Osteocyte (in vitro differentiated cells): ENCODE measurements at places on chromosomes 2 and 18.

DNA sequence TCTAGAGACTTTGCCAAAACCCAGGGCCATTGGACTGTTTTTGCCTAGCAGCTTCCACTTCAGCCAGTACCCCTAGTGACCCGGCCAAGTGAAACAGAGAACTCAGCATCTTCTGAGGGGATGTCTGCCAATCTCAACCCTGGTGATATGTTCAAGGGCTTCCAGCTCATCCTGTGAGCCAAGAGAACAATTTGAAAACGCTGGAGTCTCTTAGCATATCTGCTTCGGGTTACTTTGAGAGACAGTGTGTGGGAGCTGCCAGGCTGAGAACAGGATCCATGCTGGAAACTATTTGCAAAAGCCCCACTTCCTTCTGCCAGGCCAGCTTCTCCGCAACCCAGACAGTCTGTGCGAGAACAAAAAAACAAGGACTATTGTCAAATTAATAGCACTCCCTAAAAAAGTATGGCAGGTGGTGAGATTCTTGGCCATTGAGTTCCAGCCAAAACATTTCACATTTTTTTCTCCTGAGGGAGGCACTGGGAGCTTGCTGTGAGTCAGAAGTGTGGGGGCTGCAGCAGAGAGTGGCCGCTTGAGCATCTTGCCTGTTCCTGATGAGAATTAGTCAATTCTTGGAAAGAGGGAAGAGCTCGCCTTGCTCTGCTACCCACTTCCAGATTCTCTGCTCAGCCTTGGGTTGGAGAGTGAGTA, 395.6 kb upstream of the TRIB2 start:
- peaks cover 59% of the 10 kb centered on the region for H3K4me1 ChIP-seq
- H3K36me3 ChIP-seq: no peaks in the 10 kb centered on the region
- H3K27ac ChIP-seq: peak overlapping the region; percentile 78
- H3K27me3 ChIP-seq: no peaks in the 10 kb centered on the region
- DNase-seq: no peak

- DNase-seq: no peak
- H3K27ac ChIP-seq: no peak overlapping the region
- H3K27me3 ChIP-seq: no peaks in the 10 kb centered on the region
- no peak overlapping the region for H3K4me3 ChIP-seq
- H3K4me1 ChIP-seq: peaks cover 41% of the 10 kb centered on the region
These were observed 66.5 kb downstream of the STK39 start for GRCh38 chr2:168180914-168181313.

- H3K27ac ChIP-seq: no peak overlapping the region
- H3K4me3 ChIP-seq: no peak overlapping the region
- peaks cover 2% of the 10 kb centered on the region for H3K27me3 ChIP-seq
- peaks cover 13% of the 10 kb centered on the region for H3K4me1 ChIP-seq
- no peaks in the 10 kb centered on the region for H3K36me3 ChIP-seq
These were observed 44.5 kb downstream of the SUMO1 start for GRCh38 chr2:202193881-202194353.

DNA sequence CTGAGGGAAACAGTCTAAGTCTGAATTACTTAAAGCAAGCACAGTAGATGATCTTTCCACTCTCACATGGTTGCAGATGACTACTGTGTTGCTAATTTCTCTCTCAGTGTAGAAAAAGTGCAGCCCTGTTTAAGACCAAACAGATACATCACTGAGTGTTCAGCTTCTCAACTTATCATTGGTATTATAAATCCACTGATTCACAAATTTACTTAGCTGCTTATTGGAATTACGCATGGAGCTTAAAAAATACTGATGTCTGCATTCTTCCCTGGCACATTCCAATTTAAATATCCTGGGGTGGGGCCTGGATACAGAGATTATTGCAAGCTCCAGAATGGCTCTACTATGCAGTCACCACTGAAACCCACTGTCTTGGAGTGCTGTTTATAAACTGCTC, 411.2 kb downstream of the RND3 start:
- H3K36me3 ChIP-seq: no peaks in the 10 kb centered on the region
- H3K4me3 ChIP-seq: no peak overlapping the region
- peak overlapping the region; percentile 13 for H3K27ac ChIP-seq
- no peak for DNase-seq
- peaks cover 28% of the 10 kb centered on the region for H3K4me1 ChIP-seq

- H3K27me3 ChIP-seq: no peaks in the 10 kb centered on the region
- H3K27ac ChIP-seq: peak overlapping the region; percentile 90
These were observed 638.0 kb upstream of the ZEB2 start for GRCh38 chr2:145157741-145158591.

DNA sequence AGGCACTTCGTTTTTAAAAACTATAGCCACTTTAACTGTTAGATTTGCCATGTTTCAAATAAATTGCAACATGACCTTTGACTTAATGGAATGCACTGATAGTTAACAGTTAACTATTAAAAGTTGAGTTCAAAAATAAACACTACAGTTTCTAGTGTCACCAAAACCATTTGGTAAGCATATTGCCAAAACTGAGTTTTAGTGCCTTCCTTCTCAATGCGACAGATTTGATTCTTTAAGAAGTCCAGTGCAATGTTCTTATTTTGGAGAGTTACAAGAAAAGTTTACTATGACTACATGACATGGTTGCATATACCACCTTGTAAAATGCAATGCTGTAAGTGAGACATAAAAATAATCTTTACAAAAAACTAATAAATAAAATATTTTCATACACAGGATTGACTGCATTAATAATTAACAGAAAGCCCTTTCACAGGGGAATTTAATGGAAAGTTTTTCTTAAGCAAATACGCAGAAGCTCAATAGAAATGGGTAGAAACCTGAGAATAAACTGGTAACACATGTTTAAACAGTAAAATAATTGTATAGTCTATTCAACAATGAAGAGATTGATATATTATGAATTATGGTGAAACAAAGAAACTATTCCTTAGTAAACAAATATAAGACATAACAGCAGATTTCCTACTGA, 53.8 kb downstream of the GRB14 start:
- peaks cover 32% of the 10 kb centered on the region for H3K4me1 ChIP-seq
- no peak for DNase-seq
- no peak overlapping the region for H3K27ac ChIP-seq
- no peaks in the 10 kb centered on the region for H3K27me3 ChIP-seq

DNA sequence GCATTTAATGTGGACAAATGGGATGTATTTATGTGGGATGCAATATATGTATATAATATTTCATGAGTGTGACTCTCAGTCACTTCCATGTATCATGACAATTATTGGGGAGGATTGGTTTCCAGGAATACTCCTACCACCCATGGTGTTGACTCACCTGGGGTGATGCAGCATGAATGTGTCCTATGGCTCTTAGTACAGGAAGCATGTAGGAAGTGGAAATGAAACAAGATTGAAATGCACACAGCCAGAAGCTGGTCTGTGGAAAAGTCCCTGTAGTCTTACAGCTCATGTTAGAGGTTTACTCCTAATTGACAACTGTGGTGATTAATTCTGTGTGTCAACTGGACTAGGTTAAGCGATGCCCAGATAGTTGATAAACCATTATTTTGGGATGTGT, 89.3 kb upstream of the HAAO start:
- H3K36me3 ChIP-seq: no peaks in the 10 kb centered on the region
- H3K27me3 ChIP-seq: no peaks in the 10 kb centered on the region

GRCh38 chr2:232465061-232465460, 9.1 kb downstream of the ALPI start:
- H3K4me3 ChIP-seq: no peak overlapping the region
- no peaks in the 10 kb centered on the region for H3K36me3 ChIP-seq
- no peak overlapping the region for H3K27ac ChIP-seq
- no peak for DNase-seq
- peaks cover 35% of the 10 kb centered on the region for H3K27me3 ChIP-seq

- H3K4me1 ChIP-seq: no peaks in the 10 kb centered on the region
- no peaks in the 10 kb centered on the region for H3K36me3 ChIP-seq
- H3K4me3 ChIP-seq: no peak overlapping the region
- H3K27ac ChIP-seq: no peak overlapping the region
- no peak for DNase-seq
These were observed 24.0 kb upstream of the EDAR start for GRCh38 chr2:109013051-109013450.

DNA sequence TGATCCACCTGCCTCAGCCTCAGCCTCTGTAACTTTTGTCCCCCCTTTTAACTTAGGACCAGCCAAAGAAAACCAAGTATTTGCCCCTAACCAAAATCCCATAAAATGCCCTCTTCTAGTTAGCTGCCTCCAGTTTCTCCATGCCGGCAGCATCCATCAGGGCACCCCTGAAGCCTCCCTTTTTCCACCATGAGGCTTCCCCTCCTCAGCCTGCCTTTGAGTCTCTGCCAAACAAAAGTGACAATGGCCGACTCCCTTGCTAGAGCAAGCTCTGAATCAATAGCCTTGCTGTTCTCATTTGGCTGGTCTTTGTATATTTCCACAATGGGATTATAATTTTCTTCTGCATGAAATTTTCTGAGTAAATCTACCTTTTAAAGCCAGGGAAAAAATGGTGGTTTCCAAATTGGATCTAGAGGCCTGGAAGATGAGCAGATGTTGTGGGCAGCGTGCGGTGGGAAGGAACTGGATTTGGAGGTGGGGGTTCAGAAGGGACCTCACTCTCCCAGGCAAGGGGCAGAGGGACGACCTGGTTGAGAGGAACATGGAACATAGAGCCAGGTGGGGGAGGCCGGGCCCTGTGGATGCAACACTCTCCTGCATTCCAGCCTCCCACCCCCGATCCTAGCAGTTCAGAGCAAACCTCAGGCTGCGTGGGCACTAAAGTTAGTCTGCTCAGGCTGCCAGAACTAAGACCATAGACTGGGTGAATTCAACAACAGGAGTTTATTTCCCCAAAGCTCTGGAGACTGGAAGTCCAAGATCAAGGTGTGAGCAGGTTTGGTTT, 80.6 kb downstream of the HS6ST1 start:
- H3K27me3 ChIP-seq: no peaks in the 10 kb centered on the region
- no peak overlapping the region for H3K27ac ChIP-seq
- peaks cover 23% of the 10 kb centered on the region for H3K4me1 ChIP-seq
- peak; percentile 66 for DNase-seq
- H3K36me3 ChIP-seq: no peaks in the 10 kb centered on the region
- no peak overlapping the region for H3K4me3 ChIP-seq

DNA sequence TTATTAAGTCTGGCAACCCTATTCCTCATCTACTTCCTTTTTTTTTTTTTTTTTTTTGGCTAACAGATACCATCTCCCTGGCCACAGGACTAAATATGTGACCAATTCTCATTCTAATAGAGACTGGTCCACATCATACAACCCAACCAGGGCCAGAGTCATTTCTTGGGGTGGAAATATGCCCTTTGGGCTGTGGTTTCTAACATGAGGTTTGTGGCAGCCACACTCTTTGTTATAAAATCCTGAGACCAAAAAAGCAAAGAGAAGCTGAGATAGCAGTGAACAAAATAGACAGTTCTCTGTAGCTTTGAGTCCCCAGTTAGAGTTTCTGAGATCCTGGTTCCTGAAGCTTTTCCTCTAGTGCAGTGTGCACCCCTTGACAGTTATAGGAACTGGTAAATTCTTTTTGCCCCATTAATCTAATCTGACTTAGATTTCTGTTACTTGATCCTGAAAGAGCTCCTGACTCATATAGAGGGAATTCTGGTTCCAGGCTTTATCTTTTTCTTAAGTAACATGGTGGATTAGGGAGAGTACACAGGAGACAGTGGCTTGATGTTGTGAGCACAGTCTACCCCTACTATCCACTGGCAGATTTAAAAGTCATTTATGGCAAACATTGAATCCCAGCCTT, 86.8 kb downstream of the MAIP1 start:
- no peaks in the 10 kb centered on the region for H3K36me3 ChIP-seq
- H3K4me3 ChIP-seq: no peak overlapping the region
- DNase-seq: no peak
- H3K27ac ChIP-seq: no peak overlapping the region

- peaks cover 9% of the 10 kb centered on the region for H3K27me3 ChIP-seq
- H3K27ac ChIP-seq: no peak overlapping the region
- H3K36me3 ChIP-seq: no peaks in the 10 kb centered on the region
- no peaks in the 10 kb centered on the region for H3K4me1 ChIP-seq
These were observed 92.5 kb upstream of the RBBP8 start for GRCh38 chr18:22840606-22841144.

GRCh38 chr2:154375579-154375931, 322.9 kb upstream of the KCNJ3 start:
- H3K4me1 ChIP-seq: no peaks in the 10 kb centered on the region
- H3K4me3 ChIP-seq: no peak overlapping the region
- DNase-seq: no peak
- H3K27me3 ChIP-seq: peaks cover 15% of the 10 kb centered on the region
- H3K27ac ChIP-seq: no peak overlapping the region

DNA sequence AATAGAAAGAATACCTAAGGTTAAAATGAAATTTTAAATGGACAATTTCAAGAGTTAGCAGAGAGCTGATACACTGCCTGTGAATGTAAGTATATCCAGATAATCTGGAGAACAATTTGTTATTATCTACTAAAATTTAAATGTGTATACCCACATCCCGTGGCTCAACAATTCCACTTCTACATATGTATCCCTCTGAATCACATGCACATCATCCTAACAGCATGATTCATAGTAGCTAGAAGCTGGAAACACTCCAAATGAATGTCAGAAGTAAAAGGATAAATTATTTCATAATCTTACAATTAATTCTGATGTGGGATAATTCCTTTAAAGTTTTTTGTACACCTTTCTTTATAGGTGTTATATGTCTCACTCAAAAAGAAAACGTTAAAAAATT, 87.9 kb downstream of the CNTNAP5 start:
- no peak for DNase-seq
- H3K36me3 ChIP-seq: no peaks in the 10 kb centered on the region
- H3K4me1 ChIP-seq: no peaks in the 10 kb centered on the region
- no peak overlapping the region for H3K4me3 ChIP-seq

DNA sequence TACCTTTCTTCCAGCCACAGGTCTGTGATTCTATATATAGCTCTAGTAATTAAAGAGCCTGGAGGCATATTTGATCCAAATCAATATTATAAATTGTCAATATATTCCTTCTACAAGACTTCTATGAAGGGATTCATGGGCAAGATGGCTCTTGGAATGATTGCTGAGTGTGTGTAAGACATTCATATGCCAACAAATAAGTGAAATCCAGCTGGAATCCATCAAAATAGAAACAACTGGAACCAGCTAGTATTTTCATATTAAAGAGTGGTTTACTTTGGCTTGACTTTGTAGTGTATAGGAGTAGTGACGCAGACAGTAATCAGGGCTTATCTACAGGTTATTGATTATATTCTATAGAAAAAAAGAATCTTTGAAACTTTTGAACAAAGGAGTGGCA, 83.4 kb downstream of the CALCRL start:
- H3K4me3 ChIP-seq: no peak overlapping the region
- H3K27ac ChIP-seq: no peak overlapping the region
- DNase-seq: no peak
- peaks cover 3% of the 10 kb centered on the region for H3K4me1 ChIP-seq
- no peaks in the 10 kb centered on the region for H3K27me3 ChIP-seq
